ENCODE measurements at places on chromosomes 4 and X. TPM values are rescaled to one million over a fixed set of nuclear protein-coding genes. Genes with fewer than 3 reads are reported as not detected.
A peak's percentile ranks its signal among the peaks of the same experiment; 100 is the strongest.

HOPX gene
- 27.6 TPM for total RNA-seq

DNA sequence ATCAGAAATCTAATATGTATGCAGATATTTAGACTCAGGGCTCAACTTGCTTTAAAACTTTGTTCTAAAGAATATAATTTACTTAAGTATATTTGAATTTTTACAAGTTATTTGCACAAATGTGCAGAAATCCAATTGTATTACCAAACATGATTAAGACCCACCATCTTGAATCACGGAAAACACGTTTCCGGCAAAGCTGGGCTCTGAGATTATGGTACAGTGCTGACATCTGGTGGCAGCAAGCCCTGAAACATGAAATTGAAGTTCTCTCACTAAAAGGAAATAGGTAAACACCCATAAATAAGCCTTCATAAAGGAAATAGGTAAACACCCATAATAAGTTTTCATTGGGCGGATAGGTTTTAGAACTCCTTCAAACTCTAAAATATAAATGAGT is 98.3 kb upstream of the MAOA start:
- DNase-seq = peak; percentile 67

DNA sequence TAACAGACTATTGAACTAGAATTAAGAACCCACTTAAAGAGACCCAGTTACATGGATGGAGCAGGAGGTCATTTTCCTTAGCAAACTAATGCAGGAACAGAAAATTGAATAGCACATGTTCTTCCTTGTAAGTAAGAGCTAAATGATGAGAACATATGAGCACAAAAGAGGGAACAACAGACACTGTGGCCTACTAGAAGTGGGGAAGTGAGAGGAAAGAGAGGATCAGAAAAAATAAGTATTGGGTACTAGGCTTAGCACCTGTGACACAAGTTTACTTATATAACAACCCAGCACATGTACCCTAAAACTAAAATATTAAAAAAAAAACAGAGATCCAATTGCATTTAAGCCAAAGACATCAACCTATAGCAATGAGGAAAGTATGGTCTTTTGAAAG is 26.2 kb downstream of the ARAP2 start:
- DNase-seq = no peak

DNA sequence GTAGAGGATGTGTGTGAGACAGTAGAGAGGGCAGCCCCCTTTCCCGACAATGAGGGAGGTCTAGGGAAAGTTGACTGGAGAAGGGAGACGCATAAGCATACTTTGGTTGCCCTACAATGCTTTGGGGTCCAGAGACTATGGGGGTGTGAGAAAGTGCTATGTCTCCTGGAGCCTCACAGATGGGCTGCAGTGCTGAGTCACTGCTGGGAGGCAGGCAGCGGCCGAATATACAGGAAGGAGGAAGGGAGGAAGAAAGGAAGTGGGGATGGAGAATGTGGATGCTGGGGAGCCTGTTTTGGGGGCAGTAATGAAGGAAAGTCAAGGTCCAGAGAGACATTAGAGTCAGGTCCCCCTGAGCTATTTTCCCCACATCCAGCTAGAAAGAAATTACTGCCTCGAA is 12.7 kb downstream of the DRP2 start:
- DNase-seq = no peak

DNA sequence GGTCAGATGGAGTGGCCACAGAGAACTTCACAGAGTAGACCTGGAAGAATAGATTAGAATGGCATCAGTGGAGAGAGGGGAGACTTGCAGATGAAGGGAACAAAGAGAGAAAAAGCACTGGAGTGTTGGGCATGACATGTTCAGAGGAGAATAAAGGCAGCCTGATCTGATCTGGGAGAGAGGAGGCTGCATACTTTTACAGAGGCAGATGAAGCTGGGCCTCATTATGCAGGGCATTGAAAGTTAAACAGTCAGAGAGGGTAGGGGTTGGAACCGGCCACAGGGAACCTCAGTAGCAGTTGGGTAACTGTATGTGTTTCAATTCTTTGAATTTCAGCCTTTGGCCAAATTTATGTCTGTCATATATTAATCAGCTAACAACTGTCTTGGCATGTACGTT is 61.2 kb downstream of the SH3BGRL start:
- DNase-seq = no peak

MAGIX gene
- 18.3 TPM for total RNA-seq

MEPE gene
- total RNA-seq = not detected

OTUD6A gene
- total RNA-seq = not detected

USP17L15 gene
- not detected for total RNA-seq

DNA sequence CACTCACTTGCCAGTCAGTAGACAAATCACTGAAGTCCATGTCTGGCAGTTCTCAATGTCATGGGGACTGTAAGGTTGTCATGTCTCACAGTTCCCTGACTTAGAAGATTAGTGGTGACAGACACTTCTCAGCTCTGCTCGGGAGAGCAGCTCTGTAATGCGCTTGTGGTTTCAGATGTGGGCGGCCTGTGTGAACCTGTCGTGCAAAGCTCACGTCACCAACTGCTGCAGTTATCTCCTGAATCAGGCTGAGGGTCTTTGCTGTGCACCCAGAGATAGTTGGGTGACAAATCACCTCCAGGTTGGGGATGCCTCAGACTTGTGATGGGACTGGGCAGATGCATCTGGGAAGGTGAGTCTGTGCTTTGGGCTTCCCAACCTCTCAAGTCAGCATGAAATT is at the start of gene IL9R:
Gene IL9R (plus strand): TSS at position 261 of the 400 bp plus-strand sequence. CDS start 64 bp downstream, at position 325.
- DNase-seq = no peak

CENPE gene
- 2.2 TPM for total RNA-seq

TMPRSS11E gene
- not detected for total RNA-seq

DNA sequence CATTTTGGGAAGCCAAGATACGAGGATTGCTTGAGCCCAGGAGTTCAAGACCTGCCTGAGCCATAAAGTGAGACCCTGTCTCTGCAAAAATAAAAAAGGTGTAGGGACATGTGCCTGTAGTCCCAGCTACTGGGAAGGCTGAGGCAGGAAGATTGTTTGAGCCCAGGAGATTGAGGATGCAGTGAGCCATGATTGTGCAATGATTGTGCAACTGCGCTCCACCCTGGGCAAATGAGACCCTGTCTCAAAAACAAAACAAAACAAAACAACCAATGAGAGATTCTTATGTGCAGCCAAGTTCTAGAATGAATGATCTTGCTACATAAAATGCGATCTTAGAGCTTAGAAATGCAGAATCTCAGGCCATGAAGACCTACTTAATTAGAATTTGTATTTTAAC is 22.5 kb downstream of the SLC9B2 start:
- DNase-seq = no peak

- no peak for DNase-seq
These were observed 40.9 kb downstream of the NEK1 start for GRCh38 chr4:169571435-169571834.

- DNase-seq = no peak
These were observed 1143.9 kb downstream of the PDHA2 start for GRCh38 chr4:96983830-96984229.

MED28 gene
- total RNA-seq = 53.0 TPM

- DNase-seq = no peak
These were observed 26.9 kb downstream of the HTRA3 start for GRCh38 chr4:8296491-8296890.

GRCh38 chr4:79472693-79473438 is 64.8 kb upstream of the GK2 start:
- no peak for DNase-seq

DNA sequence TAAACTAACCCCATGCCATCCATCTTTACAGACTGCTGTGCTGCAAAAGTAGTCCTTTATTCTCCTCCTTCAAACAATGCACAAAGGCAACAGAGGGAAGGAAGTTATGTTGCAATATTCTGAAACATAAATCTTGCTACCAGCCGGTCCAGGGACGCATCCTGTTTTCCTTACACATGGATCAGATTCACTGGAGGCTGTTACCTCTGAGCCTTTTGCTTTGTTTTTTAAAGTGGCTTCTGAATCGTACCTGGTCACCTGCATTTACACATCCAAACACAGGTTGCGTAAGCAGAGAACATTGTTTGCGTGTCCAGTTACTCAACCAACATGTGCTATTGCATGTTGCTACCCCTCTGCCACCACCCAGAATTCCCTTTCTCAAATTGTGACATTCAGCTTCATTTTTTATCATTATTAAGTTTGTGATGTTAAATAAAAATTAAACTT is 8.8 kb downstream of the PPARGC1A start:
- DNase-seq = no peak

PCDH18 gene
- total RNA-seq = 23.7 TPM
